Dorsolateral prefrontal cortex (tissue), 122 donors: ENCODE measurements at places on chromosomes 1 and 21.
A peak's percentile ranks its signal among the peaks of the same experiment; 100 is the strongest.

DNA sequence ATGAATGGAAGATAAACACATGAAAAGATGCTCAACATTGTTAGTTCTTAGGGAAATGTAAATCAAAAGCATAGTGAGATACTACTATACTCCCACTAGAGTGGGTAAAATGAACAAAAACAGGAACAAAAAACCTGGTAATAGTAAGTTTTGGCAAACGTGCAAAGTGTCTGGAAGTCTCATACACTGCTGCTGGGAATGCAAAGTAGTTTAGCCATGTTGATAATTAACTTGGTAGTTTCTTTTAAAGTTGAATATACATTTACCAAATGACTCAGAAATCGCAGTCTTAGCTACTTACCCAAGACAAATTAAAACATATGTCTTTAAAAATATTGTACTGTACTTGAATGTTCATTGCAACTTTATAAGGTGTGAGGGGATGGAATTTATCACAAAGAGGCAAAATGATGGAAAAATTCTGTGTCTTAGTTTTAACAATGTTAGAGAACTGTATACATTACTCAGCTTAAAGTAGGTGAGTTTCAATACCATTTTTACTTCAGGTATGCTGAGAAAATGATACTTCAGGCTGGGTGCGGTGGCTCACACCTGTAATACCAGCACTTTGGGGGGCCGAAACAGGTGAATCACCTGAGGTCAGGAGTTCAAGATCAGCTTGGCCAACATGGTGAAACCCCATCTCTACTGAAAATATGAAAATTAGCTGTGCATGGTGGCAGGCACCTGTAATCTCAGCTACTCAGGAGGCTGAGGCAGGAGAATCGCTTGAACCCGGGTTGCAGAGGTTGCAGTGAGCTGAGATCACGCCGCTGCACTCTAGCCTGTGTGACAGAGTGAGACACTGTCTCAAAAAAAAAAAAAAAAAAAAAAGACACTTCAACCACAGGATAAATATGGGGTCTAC is 102.3 kb downstream of the PDE4B start:
- DNase-seq: no peak

GRCh38 chr1:54664364-54664763 is 22.8 kb downstream of the MROH7 start:
- DNase-seq: no peak

DNA sequence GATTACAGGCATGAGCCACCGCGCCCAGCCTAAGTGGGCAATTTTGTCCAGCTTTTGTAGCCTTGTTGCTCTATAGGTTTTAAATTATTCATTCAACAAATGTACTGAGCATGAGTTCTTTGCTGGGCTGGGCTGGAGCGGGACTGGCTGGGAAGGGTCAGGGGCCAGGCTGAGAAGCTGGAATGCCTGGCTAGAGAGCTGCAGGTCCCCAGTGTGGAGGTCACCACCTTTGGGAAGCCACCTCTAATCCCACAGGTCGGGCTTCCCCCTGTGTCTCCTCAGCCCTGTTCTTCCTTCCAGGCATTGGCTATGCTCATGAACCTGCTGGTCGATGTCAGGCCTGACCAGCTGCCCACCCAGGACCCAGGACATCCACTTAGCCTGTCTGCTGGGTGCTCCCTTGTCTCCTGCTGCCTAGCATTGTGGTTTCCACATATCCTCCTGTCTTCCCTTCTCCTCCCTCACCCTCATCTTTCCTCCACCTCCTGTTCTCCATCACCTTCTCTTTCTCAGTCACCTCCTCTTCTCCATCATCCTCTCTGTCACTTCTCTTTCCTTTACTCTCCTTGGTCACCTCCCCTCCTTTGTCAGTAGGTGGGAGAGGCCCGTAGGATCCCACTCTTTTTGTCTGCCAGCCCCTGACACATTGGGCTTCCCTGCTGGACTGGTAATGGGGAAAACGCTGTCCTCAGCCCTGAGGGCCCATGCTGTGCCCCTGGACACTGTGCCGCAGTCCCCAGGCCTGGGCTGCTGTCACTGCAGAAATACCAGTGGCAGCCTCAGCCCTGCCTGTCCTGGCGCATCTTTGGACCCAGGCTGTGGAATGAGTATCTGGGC is 23.8 kb downstream of the SERINC2 start:
- DNase-seq: no peak

GRCh38 chr1:180358649-180359048 is 128.6 kb downstream of the LHX4 start:
- DNase-seq: no peak

- DNase-seq: no peak
Observed at GRCh38 chr1:215160351-215160750, 77.8 kb downstream of the KCNK2 start.

DNA sequence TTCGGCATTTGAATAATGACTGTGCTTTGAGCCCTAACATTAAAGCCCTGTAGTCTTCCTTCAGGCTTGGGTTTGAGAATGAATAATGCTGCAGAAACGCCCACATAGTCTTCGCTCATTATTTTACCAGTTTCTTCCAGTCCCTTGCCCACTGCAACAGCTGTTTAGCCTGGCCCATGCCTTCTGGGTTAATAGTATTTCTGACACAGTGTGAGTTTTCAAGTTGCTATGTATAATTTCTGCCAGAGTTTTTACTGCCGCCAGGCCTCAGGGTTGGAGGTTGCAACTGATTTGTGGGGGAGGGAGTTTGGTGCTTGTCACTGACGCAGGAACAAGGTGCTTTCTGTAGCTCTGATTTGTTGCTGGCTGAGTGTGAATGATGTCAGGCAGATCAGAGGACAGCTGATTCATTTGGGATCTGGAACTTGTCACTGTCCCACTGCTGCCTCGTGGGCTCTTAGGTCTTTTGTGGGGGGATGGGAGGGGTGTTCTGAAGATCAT is 109.8 kb downstream of the MAST2 start:
- DNase-seq: no peak

DNA sequence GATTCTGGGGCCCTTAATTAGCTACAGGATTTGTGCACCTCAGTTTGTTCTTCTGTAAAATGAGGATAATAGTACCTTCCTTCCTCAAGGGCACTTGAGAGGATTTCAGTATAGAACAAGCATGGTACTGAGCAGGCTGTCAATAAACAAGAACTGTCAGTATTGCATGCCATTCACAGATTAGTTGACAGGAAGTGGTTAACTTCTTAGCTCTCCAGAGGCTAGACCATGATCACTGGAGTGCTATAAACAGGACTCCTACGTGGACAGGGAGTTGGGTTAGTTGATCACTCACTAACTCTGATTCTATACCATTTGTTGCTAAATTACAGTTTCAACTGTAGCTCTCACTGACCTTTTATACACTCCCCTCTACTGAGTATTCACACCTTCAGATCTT is 126.2 kb upstream of the DAB1 start:
- DNase-seq: no peak

GRCh38 chr1:74571493-74571800 is 59.0 kb upstream of the LRRC53 start:
- peak; percentile 6 for DNase-seq

DNA sequence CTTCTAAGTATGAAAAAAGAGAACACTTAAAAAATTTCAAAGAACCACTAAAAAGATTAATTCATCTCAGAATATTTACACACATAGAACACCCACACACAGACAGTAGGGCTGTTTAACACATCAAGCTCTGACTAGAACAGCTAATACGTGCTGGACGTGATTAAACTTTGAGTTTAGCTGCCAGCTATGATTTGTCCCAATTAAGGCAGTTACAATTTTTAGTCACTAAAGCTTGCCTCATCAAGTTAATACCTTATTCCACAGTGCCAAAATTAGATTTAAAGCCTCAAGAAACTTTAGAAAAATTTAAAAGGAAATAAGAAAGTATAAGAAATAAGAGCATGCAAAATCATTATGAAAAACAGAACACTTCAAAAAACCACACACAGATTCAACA is 18.9 kb downstream of the SLC16A1 start:
- no peak for DNase-seq
